H7 (cell line): ENCODE measurements at places on chromosomes 7 and 10.

GRCh38 chr7:31476073-31476745 is 37.7 kb upstream of the ITPRID1 start:
- DNase-seq, result no peak

DNA sequence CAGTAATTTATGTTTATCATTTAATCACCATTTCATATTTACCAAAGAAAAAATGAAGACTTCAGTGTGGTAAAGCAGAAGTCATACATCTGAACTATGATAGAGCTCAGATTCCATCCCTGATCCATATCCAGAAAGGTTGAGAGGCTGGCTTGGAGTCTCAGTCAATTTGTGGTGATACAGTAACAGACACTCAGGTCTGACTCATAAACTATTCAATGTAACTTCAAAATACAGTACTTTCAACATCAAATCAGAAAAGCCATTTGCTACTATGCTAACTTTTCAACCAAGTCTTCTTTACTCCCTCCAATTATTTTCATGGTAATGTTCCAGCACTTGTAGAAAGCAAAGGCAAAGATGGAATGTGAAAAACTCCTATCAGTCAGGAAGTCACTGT is 190.4 kb downstream of the HDAC9 start:
- DNase-seq, result no peak

- DNase-seq, result no peak
Measured at GRCh38 chr10:95694665-95695064, 938 bp upstream of the TCTN3 start.

GRCh38 chr7:52261057-52261456 is 774.4 kb upstream of the POM121L12 start:
- DNase-seq, result no peak

GRCh38 chr10:6748029-6748428 is 168.0 kb upstream of the PRKCQ start:
- DNase-seq, result no peak

DNA sequence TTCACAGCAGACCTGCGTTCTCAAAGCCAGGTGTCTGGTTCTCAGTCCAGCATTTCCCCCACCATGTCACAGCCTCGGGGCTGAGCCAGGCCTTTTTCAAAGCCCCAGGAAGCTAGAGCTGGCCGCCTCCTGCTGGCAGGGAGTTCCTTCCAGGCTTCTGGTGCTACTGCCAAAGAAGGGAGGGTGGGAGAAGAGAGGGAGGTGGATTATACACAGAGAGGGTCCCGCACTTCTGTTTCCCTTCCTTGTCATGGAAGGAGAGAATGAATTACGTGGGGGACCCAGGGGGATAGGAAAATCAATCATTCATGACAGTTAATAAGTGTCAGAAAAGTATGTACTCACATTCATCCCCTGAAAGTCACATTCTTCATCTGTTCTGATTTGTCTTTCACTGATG is 600 bp upstream of the LGI1 start:
- no peak for DNase-seq

GRCh38 chr7:12866207-12866606 is 178.8 kb downstream of the ARL4A start:
- no peak for DNase-seq

- DNase-seq, result no peak
Measured at GRCh38 chr10:96440361-96441292, 73.1 kb downstream of the TLL2 start.

GRCh38 chr7:117777335-117778142 is 95.7 kb downstream of the CTTNBP2 start:
- DNase-seq, result no peak

- DNase-seq, result no peak
Measured at GRCh38 chr10:33100781-33101391, 142.9 kb upstream of the ITGB1 start.

DNA sequence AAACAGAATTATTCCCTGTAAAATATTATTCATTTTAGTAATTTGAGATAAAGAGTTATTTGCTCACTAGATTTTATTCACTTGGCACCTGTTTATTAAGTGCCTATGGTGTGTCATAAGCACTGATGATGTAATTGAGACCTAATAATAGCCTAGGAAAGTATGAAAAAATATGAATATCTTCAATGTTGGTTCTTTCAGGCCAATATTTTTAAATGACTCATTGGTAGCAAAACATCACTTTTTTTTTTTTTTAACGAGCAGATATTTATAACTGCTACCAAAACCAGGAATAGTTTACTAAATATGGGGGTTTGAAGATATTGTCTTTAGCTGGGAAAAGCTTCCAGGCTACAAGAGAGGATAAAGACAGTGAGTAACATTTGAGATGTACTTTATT is 228.0 kb downstream of the PRKG1 start:
- DNase-seq, result no peak

DNA sequence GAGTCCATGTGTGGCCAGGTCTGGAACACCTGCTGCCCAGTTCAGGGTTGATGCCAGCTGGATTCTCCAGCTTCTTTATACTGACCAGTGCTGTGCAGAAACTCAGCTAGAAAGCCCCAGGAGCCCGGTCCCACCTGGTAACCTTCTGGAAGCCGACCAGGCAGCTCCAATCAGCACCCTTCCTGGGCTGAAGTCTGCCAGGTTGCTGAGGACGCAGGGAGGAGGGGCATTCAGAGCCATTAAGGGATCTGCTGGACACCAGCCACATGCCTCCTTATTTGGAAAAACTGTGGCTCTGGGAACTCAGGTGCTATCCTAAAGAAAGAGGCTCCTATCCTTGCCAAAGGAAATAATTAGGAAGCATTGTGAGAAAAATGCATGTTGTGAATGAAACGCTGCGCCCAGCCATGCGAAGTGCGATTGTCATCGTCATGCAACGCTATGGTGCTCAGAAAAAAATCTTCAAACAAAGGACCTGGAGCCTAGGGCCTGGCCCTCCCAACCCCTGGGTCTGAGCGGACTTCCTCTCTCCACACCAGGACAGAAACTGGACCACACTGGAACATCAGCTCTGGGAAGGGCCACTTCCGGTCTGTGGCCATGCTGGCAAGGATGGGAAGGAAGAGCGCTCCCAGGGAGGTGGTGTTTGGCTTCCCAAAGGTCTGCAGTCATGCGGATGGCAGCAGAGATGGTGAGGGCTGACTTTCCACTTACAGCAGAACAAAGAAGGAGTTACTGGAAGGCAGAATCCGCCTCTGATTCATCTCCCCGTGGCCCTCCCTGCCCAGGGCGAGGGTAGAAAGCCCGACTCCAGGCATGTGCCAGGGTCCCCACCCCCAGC is 90.1 kb downstream of the FAM53B start:
- DNase-seq, result no peak

DNA sequence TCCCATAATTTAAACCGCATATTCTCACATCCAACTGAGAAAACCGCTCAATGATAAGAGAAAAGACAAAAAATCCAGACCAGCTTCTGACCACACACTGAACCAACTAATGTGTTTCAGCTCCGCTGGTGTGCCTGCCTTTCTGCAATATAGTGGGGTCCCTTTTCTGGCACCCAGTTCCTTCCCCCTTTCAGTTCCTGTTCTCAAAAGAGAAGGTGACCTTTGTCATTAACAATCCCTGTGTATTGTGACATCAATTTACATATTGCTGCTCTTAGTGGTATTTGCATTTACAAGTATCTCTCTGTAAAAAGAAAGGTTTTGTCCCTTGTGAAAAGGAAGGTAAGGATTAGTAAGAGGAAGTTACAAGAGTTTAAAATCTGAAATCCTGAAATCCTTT is 1.4 kb downstream of the PPP1R17 start:
- no peak for DNase-seq

- DNase-seq, result no peak
Measured at GRCh38 chr10:14820010-14820774, 17.6 kb downstream of the CDNF start.

GRCh38 chr10:70174058-70174741 is 3.9 kb upstream of the SAR1A start:
- no peak for DNase-seq

DNA sequence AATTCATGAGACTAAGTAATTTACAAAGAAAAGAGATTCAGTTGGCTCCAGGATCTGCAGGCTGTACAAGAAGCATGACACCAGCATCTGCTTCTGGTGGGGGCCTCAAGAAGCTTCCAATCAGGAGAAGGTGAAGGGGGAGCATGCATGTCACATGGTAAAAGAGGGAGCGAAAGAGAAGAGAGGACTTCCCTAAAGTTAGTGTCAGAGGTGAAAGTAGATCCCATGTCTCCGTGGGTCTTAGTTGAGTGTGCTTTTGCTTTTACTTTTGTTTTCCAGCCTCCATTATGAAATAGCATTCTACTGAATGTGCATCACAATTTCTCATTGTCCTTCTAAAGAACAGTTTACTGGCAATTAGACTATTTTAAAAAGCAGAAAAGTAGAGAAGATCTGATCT is 213.6 kb upstream of the FZD1 start:
- DNase-seq, result no peak

DNA sequence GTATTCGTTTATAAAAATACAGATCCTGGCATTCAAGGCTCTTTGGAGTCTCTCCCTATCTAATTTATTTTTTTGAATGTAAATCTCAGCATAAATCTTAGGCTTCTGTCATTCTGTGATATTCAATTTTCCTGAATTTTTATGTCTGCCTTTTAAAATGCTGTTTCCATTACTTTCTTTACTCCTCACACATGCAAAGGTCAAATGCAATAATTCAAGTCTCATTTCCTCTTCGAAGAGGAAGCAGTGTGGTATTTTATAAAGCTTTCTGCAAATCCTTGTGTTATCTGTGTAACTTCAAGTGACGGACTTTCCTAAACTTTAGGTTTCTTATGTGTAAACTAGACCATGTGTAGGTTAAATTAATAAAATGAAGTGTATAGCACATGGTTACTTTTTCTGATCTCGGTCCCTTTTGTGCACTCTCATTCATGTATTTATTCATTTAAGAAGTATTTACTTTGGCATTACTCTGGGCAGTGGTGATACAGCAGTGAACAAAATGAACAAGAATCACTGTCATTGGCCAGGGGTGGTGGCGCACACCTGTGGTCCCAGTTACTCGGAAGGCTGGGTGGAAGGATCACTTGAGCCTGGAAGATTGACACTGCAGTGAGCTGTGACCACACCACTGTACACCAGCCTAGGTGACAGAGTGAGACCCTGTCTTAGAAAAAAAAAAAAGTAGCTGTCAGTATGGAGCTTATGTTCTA is 332.2 kb downstream of the EXOC4 start:
- no peak for DNase-seq
